ENCODE measurements at places on chromosomes 7 and 10.

GRCh38 chr7:1548438-1548831, 7.6 kb downstream of the TMEM184A start:
- no peak for DNase-seq

- DNase-seq: no peak
Measured at GRCh38 chr7:72015136-72015535, 397.0 kb downstream of the CALN1 start.

GRCh38 chr7:64463636-64464375, 99.1 kb downstream of the ZNF680 start:
- DNase-seq: no peak

DNA sequence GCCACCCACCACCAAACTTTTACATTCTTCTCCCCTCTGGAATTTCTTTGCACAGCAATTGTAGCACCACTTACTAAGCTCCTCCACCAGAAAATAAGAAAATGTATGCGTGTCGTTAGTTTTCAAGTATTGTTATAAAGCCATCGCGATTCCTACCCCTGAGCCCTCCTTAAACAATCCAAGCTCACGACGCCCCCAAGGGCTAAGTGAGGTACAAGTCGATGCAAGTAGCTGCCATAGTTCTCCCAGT, 1.3 kb downstream of the FRAT2 start:
- DNase-seq: no peak

- DNase-seq: no peak
Measured at GRCh38 chr7:91285696-91286355, 21.6 kb downstream of the FZD1 start.

Data from stimulated activated CD8-positive, alpha-beta memory T cell treated with anti-CD3 and anti-CD28 coated beads, Interleukin-7, amount 100 ng/mL, for 4 hours (primary cell).